HFF-Myc (cell line): ENCODE measurements at places on chromosomes 5 and 9.

DNA sequence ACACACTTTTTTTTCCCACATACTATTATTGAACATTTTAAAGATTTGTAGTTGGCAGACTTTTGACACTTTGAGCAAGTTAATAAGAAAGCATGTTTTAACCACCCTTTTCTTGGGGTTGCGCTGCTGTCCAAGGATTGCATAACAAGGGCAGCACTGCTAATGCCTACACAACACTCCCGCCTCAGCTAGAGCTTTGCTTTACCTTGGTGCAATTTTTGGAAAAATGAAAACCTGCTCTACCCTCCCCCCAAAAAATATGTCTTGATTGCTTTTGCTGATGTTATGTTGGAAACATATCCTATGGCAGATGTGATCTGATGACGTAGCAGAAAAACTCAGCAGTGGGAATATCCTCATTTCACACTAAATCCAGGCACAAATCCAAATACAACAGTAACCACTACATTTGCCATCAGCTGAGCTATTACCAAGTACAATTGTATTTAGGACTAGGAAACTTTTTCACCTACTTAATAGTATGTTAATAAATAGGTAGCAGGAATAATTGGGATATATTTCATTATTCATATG is 51.5 kb downstream of the UBE2R2 start:
- DNase-seq: no peak

GRCh38 chr5:127183332-127183731 is 107.3 kb upstream of the MEGF10 start:
- DNase-seq: no peak

DNA sequence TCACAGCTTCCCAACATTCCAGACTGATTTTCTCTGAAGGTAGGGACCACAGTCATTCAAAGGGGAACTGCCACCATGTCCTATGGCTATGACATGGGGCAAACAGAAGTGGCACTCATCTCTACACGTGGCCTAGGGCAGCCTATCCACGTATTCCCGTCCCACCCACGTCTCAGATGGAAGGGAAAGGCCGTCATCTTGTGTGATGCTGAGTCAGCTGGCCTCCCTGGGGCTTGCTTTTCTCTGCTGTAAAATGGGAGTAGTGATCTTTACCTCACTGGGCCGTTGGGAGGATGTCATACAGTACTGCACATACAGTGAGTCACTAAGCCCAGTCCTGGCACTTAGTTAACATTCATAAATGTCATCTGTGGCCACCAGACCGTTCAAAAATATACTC is 72.3 kb downstream of the RAPGEF1 start:
- DNase-seq: no peak

GRCh38 chr5:144566747-144567420 is 396.2 kb downstream of the KCTD16 start:
- no peak for DNase-seq

- no peak for DNase-seq
These were observed 6.7 kb upstream of the TMEM141 start for GRCh38 chr9:136784249-136784996.

GRCh38 chr9:70011366-70011765 is 32.3 kb upstream of the MAMDC2 start:
- DNase-seq: no peak

DNA sequence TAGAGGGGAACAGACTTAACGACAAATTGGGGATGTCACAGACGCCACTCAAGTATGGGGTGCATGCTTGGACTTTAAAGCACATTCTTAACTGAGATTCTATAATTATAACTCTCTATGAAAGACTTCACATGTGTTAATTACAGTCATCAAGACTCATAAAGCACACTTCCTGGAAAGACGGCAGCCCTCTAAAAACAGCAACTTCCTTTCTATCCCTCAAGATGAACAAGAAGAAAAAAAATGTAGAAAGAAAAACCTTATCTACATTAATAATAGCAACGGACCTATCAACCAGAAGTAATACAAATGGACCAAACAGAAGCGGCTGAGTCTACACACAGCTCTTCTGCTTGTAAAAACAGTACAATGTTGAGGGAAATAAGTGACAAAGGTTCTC is 21.2 kb downstream of the GNAQ start:
- DNase-seq: no peak

DNA sequence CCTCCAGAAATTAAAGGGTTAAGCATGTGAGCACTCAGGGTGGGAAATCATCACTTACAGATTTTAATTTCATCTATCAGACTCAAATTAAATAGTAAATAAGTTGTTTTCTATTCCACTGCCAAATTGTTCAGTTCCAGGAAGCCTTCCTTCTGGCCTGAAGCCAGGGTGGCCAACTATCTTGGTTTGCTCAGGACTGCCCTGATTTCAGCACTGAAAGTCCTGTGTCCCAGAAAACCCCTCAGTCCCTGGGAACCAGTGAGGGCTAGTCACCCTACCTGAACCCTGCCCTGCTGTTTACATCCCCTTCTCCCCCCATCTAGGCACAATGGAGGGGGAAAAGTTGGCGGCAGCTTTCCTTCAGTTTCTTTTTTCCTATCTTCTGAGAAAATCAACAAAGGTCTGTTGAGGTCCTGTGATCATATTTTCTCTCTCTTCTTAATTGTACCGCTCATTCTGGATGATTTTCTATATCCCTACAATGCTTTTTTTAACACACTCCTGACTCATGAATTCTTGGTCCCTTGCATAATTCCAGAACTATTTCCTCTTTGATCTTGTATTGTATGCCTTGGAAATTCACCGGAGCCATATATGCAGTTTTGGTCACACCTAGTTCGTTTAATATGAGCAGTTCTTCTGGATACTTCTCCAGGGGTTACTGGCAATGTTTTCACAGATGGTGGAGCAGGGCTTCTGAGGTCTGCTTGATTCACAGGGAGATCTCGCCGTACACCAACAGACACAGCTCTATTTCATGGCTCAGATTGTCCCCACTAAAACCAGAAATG is 103.8 kb downstream of the MAP1B start:
- peak; percentile 31 for DNase-seq

DNA sequence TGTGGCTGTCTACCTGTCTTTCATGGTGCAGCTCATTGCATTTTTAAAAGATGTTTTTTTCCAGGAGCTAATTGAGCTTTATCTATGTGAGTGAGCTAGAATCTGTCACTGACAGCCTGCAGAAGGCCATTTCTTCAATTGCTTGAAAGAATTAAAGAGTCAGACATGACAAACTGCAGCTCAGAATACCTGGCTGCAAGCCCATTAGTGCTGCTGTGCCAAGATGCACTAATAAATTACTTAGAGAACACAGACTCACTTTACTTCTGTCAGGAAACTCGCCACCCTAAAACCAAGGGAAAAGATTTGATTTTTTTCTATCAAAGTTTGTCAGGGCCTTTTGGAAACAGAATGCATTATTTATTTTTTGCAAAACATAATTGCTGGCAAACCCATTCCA is 368.3 kb downstream of the CAAP1 start:
- no peak for DNase-seq

- DNase-seq: no peak
These were observed 22.2 kb upstream of the ERAP2 start for GRCh38 chr5:96854067-96854466.

- DNase-seq: no peak
These were observed 12.9 kb downstream of the STKLD1 start for GRCh38 chr9:133389025-133389557.

DNA sequence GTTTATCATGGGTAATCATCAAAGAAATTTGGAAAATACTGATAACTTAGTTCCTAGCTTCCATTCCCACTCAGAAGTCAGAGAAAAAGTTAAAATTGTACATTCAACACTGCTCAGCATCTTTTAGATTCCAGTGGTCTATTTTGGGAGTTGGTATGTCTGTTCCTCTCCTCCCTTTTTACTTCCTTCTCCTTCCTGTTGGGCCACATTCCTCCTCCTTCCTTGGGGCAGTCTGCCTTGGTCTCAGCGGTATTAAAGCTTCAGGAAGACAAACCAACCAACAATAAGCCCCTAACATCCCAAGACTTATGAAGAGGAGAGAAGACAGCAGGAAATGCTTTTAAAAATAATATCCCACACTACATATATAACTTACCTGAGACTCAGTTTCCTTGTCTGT is 49.9 kb upstream of the SSBP2 start:
- DNase-seq: no peak

DNA sequence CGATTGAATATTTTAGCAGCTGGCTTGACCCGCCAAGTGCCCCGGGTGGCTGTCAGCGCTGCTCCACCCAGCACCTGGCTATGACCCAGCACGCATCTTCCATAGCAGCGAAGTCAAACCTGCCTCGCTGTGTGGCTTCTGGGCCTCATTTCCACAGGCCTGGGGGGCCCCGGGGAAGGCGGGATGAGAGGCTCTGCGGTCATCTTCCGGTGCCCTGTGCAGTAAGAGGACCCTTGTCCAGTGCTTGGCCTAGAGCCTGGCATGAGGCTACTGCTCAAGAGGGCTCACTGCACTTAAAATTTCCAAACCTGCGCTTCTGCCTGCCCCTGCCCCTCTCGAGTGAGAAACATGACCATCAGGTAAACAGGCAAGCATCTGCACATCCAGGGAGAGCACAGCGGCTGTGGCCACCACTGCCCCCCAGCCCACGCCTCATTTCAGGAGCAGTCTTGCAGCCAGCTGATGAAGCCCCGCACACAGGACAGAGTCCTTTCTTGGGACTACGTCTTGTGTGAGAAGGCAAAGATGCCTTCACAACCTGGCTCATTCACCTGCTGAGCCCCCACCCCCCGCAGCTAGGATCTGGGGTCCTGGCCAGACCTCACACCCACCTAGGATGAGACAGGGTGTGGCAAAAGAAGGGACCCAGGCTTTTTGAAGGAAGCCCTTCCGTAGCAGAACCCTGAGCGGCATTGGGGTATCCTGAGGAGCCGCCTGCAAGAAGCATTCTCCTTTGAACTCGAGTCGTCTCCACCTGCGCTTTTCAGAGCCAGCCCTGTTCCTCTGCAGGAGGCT is 69.5 kb upstream of the UNC5A start:
- DNase-seq: no peak

DNA sequence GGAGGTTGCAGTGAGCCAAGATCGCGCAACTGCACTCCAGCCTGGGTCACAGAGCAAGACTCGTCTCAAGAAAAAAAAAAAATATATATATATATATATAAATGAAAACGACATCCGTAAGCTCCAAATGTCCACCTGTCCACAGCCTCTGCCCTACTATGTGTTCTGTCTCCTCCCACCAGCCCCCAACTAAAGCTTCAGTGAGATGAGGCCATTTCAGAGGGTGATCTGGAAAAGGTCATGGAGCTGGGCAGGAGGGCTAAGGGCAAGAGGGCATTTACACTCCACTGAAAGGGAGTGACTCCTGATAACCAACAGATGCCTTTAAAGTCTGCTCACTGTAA is 2.4 kb downstream of the SPRY4 start:
- no peak for DNase-seq

GRCh38 chr9:76772686-76773445 is 8.6 kb downstream of the PCA3 start:
- DNase-seq: no peak

DNA sequence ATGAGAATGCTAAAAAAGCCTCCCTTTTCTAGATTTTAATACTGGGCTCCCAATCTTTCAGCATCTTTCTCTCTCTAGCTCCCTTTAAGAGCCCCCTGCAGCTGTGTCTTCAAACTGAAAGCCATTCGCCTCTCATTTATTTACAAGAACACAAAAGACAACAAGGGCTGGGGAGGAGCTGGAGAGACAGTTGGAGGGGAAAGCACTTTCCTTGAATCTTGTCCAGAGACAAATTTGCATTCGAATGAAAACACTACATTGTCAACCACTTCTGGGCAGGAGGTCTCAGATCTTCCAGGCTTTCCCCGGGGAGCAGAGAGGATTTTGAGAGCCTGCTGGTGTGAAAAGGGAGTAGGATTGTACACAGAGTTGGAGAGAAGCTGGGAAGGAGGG is 518.3 kb downstream of the CTNND2 start:
- no peak for DNase-seq

DNA sequence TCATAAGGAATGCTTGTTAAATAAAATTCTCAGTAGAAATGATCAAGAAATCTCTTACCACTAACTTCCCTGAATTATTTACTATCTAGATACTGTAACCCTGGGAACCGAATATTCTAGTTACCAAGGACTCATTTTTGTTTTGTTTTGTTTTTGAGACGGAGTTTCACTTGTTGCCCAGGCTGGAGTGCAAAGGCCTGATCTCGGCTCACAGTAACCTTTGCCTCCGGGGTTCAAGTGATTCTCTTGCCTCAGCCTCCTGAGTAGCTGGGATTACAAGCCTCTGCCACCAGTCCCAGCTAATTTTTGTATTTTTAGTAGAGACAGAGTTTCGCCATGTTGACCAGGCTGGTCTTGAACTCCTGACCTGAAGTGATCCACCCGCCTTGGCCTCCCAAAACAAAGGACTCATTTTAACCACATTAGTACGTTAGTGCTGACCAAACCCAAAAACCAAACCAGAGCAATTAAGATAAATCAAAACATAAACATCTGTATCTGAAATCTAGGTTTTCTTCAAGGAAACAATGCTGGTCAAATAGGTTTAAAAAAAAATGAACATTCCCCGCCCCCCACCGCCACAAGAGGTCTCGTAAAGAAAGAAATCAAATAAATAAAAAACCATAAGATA is 3.7 kb downstream of the TXN start:
- DNase-seq: no peak

DNA sequence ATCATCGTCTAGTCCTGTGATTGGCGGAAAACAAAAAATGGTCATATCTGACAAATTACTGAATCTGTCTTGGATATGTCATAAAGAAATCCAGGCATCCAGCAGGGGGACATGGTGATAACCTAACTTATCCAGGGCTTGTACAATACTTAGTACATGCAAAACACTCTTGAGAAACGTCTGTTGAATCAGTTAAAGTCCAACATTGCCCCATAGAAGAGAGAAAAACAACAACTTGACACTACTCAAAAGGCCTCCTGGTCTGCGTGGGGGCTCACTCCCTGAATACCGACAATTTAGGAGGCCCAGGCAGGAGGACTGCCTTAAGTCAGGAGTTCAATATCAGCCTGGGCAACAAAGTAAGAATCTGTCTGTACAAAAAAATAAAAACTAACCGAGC is 217.5 kb downstream of the DCP2 start:
- no peak for DNase-seq

GRCh38 chr5:83368835-83369234 is 102.7 kb upstream of the VCAN start:
- no peak for DNase-seq
